ENCODE measurements at places on chromosomes 4 and X. TPM values are rescaled to one million over a fixed set of nuclear protein-coding genes. Genes with fewer than 3 reads are reported as not detected.

Gene PRRG1
- total RNA-seq: 6.7 TPM

DNA sequence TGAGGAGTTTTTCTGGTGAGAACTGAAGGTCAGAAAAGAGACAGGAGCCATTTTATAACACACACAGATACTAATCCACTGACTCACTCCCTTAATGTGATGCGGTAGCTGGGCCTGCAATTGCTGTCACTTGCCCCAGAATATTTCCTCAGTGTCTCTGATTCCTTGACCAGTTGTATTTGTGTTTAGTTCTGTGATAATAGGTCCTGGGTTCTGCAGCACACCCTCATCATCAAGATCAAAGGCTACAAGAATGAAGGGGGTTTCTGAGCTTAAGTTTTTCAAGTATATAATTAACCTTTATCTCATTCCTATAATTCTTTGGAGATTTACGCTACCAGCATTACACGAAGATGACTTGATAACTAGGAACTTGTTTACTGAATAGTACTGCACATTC is 576.5 kb upstream of the CPXCR1 start:
- DNase-seq: no peak

DNA sequence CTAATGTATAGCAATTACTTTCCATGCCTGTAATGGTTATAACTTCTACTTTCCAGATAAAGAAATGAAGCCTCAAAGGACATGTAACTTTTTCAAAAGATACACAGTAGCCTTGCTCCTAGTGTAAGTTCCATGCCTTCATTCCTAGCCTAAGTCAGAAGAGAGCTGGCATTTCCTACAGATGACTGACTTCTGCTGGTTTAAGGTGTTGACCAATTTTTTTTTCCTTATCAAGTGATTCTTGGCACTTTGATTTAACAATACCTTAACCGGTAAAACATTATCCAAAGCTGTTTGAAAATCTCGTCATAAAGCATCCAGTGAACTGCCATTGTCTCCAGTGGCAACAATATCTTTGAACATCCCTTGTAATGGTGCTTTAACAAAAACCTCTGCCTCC is 145.1 kb upstream of the VCX3A start:
- DNase-seq: no peak

DNA sequence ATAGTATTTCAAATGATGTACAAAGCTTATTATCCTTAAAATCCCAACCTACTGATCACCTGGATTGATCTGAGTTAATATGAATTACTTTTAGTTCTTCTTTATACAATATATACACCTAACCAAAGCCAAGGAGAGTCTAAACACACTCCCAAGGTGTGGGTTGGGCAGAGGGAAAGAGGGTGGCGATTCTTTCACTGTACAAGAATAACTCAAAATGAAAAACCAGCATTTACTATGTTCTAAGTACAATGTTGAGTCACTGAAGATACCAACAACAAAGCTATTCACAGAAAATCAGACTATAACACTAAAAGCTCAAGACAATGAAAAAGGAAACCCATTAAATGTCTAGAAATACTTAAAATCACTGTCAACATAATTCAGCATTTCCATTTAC is 46.6 kb downstream of the ANKRD17 start:
- DNase-seq: no peak

Measured in WTC11 (cell line).